Activated CD4-positive, alpha-beta T cell treated with anti-CD3 and anti-CD28 coated beads, Interleukin-2, amount 10 ng/mL, durations not matched to agents 24 days and 14 days (primary cell): ENCODE measurements at places on chromosomes 7 and 10.

- DNase-seq, result no peak
These were observed 74.6 kb upstream of the TMEM106B start for GRCh38 chr7:12136523-12136922.

DNA sequence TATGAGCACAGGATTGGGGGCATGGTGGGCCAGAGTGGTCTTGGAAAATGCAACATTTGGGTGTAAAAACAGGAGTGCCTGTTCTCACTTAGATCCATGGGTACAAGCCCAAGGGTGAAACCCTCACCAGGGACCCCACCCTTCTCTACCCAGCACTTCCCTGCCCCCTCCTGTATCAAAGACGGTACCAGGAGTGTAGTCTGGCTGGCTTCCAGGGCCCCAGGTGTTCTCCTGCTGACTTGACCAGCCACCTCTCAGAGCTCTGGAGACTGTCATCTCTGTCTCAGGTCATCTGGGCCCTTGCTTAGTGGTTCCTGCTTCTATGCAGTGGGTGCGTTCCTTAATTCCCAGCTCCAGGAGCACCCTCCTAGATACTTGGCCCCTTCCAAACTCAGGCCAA is 447.2 kb downstream of the LRMDA start:
- no peak for DNase-seq

- no peak for DNase-seq
These were observed 10.7 kb upstream of the ATRNL1 start for GRCh38 chr10:115082506-115082905.

GRCh38 chr10:78563314-78563713 is 505.5 kb upstream of the ZMIZ1 start:
- DNase-seq, result no peak

DNA sequence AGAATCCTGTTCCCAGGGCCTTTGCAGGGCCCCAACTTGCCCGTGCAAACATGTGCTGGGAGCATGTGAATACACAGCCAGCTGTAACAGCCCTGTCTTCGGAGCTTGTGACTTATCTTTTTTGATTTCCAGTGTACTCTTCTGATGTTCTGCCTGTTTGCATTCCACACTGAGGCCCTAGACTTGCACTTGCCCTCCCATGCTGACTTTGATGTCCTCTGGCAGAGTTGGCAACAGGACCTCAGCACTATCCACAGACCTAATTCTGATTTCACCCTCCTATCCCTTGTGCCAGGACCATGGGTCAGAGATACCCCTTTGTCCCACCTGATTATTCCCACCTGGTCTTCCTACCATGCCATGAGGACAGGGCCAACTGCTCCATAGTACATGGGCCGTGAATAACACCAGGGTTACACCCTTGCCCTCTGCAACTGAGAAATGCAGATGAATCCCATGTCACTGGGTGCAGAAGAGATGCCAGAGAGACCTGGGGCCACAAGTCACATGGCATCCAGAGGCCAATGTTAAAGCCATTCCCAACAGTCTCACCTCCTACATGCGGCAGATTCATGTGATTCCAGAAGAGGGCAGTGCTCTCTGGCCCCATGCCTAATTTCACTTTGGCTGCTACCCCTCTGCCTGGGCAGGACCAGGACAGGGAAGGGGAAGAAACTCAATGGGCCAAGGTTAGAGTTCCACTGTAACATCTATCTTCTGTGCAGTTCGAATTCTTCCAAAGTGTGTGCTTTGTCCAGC is 43.0 kb downstream of the SCRN1 start:
- DNase-seq, result no peak

- no peak for DNase-seq
These were observed 58.8 kb downstream of the INSIG1 start for GRCh38 chr7:155356323-155357105.

DNA sequence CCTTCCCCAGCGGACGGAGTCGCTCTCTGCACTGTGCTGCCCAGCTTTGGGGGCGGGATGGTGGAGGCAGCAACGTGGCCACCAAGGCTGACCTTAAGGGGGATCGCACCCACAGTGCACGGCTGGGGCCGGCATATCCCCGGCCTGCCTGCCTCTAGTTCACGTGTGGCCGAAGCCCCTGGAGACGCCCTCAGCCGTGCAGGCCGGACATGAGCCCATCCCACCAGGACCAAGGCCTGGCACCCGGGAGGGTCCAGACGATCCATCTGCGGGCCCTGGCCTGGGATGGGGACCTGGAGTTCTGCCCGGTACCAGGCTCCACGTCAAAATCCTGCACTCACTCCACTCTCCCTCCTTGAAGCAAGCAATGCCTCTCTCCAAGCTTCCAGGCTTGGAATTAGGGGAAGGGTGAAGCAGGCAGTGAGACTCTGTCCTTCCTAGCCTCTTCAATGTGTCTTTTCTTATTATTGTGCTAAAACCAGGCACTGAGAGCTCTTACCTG is 520.8 kb downstream of the REEP3 start:
- DNase-seq, result no peak

DNA sequence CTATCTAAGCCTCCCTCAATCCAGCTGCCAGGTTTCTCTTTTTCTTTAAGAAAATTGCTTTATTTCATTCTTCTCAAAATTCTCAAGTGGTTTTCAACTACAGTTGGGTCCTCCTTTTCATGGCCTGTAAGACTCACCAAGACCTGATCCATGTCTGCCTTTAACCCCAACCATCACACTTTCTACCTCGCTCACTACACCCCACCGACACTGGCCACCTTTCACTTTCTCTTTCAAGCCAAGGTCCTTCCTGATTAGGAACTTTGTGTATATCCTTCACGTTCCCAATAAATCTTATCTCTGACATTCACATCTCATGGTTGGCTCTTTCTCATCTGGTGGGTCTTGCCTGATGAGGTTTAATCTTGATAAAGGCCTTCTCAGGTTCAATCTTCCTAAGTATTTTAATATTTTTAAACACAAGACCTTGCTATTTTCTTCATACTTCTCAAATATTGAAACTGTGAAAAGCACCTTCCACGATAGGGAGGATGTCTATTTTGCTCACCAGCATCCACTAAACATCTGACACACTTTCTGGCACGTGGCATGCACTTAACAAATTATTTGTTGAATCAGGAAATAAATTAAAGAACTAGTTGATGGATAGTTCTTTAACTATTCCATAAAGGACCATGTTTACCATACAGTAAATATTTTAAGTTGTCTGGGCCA is 624.8 kb downstream of the GRID1 start:
- DNase-seq, result peak; percentile 63

GRCh38 chr7:30104157-30104556 is 30.6 kb upstream of the MTURN start:
- no peak for DNase-seq

GRCh38 chr10:12949248-12949647 is 52.3 kb downstream of the CCDC3 start:
- no peak for DNase-seq
